ENCODE measurements at places on chromosomes 3 and 15.

- DNase-seq: peak; percentile 18
Observed at GRCh38 chr3:133540896-133541674, 32.4 kb upstream of the CDV3 start.

DNA sequence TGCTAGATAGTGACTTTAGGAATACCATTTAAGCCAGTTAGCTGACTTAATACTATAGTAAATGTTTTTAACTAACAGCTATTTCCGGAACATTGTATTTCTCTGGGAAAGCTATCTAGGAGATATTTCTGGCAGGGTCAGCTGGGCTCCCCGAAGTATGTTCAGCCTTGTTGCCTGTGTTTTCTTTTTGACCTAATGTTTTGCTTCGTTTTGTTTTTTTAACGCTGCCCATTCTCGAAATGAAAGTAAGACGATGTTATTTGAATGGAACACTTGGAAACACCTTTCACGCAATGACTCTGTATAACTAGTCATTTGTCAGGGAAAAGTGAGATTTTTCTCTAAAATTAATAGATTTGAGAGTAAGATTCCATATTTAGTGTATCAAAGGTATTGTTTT is 702.9 kb upstream of the NAALADL2 start:
- no peak for DNase-seq

DNA sequence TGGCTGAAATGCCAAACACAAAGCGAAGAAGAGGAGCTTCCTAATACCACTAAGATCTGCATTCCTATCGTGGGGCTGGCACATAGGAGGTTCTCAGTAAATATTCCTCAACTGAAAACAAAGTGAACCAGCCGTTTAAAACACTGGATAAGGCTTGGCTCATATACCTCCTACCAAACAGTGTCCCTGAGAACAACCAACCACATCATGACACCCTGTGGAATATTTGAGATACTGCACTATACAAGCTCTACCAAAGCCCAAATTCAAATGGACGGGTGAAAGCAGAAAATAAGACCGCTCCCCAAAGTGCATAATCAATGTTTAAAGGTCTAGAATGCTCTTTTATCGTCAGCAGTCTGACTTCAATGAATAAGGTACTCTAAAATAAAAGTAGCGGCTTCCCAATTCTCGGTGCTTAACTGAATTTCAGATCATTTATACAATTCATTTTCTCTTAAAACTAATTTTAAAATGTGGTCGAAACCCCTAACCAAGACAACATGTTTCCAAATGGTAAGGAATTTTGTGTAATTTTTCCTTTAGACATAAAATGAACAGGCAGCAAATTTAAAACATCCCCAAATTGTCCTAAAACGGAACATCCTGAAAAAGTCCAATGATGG is 425.8 kb downstream of the ERC2 start:
- DNase-seq: peak; percentile 63

DNA sequence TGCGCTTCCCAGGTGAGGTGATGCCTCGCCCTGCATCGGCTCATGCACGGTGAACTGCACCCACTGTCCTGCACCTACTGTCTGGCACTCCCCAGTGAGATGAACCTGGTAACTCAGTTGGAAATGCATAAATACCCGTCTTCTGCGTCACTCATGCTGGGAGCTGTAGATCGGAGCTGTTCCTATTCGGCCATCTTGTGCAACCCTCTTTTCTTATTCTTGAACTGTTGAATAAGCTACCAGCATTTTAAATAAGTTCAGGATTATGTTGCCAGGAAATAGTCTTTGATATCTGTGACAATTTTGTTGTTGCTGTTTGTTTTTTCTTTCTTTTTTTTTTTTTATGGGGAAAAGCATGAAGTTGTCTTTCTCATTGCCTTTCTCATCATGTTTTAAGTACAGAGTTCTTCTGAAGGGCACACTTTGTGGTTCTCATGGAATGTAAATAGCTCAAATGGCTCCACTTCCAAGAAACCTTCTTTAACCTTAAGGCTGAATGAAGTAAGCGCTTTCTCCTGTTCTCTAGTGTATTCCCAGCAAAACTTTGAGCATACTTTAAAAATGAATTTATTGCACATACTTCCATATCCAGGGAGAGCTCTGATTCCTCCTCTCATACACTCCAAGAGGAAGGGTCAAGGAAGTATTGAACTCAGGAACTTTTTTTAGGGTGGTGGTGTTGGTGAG is 468.0 kb upstream of the TBL1XR1 start:
- no peak for DNase-seq

GRCh38 chr3:73848173-73848906 is 223.6 kb upstream of the PDZRN3 start:
- peak; percentile 2 for DNase-seq

- no peak for DNase-seq
Observed at GRCh38 chr15:92663250-92663951, 7.8 kb upstream of the FAM174B start.

All from A673 (cell line).